ENCODE measurements at places on chromosomes 4 and X. TPM values are rescaled to one million over a fixed set of nuclear protein-coding genes. Genes with fewer than 3 reads are reported as not detected.

Gene ZDHHC15
- 2.0 TPM for total RNA-seq

Gene RNF212
- total RNA-seq: 0.76 TPM

Gene SH3RF1
- total RNA-seq: 20.3 TPM

DNA sequence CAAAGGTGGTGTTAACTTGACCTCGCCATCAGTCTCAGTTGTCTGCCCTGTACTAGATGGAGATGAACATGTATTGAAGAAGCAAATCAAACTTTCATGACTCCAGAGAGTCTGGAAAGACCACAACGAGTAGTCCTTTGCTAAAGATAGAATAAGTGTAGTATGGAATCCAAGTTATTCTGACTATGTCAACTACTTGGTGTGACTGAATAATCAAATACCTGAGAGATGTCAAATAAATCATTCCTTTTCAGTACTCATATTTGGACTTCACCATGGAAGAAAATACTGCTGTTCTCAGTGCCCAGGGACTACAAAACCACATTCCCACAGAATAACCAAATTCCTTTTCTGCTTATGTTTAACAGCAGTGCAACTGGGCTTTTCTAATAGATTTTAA, 161.2 kb upstream of the SPRY1 start:
- DNase-seq: no peak

DNA sequence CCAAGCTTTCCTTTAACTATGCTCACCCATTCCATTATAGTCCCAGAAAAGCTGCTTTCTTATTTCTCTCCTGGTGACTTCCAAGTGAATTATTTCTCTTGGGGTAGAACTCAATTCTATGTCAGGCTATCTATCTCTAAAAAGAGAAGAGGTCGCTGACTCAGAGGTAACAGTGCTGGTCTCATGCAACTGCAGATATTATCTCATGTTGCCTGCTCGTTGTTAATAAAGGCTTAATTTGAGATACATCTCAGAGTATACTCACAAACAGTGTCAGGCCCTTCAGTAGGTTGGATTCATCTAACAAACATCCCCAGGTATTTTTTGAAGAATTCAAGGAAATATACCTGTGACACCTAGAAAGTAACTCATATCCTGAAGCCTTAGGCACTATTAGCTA, 2.7 kb downstream of the TMEM154 start:
- no peak for DNase-seq

DNA sequence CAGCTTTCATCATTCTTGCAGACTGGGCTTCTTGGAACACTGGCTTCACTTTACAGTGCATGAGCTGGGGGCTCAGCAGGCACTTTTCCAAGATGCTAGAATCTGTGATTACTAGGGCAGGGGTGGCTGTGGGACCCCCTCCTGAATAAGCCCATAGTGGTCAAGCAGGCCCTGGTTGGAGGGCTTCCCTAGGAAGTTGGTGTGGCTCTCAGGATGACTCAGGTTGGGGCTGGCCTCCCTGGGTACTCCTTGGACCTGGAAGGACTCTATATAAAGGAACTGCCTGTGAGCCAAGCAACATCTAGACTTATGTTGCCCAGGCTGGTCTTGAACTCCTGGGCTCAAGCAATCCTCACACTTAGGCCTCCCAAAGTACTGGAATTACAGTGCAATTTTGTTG, 88.3 kb upstream of the HELT start:
- DNase-seq: no peak

GRCh38 chrX:95728446-95728845, 956.2 kb upstream of the DIAPH2 start:
- DNase-seq: no peak

GRCh38 chr4:117327491-117327890, 242.1 kb upstream of the TRAM1L1 start:
- no peak for DNase-seq

DNA sequence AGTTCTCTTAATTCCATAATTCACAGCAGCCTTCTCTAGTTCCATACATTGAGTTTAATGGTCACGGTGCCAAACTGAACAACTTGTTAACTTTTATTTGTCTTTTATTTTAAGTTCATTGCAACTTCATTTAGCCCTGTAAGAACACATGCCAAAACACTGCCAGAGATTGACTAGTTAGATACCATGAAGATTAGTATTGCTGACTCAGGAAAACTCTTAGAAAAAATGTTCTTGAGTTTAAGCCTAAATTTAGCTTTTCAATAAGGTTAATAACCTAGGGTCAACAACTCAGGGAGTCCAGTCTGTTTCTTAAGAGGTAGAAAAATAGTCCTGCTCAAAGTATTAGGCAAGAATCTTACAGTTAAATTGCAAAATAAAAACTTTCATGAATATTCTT, 25.7 kb downstream of the SPANXN2 start:
- no peak for DNase-seq

DNA sequence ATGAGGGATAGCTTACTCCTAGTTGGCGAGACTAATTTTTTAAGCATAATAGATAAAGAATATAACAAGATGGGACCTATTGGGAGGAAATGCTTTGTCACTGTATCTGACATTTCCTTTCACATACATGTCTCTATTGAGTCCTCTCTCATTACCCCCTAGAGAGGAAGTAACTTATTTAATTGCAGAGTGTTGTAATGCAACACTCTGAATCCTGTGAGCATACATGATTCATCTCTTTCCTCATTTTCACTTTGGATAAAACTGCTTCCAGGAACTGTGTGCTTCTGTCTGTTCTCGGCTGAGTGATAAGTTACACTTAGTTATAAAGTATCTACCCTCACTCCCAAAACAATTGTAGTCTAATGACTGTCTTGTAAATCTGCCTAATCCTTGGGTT, 266.1 kb upstream of the ANXA10 start:
- DNase-seq: no peak

DNA sequence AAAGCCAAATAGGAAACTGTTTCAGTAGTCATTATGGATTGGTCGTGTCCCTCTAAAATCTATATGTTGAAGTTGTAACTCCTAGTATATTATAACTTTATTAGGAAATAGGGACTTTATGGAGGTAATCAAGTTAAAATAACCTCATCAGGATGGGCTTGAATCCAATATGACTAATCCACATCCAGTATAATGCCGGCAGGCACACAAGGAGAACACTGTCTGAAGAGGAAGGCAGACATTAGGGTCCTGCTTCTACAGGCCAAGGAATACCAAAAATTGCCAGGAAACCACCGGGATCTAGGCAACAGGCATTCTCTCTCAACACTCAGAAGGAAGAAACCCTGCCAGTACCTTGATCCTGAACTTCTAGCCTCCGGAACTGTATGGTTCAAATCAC, 130.3 kb downstream of the ATP10D start:
- DNase-seq: no peak

DNA sequence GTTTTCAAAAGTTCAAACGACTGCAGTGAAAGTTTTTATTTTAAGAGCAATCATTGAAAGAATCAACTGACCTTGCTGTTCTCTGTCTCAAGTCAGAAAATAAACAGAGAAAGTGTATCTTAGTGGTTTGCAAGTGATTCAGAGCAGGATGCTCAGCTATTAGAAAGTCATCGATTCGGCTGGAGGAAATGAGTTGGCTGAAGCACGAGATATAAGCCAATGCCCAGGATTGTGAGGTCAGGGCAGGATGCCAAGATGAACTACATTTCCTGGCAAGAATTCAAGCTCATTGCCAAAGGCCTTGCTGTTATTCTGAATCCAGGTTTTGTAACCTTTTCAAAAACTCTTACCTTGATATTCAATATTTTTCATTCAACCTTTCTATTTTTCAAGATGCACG, 541.4 kb upstream of the BOD1L1 start:
- no peak for DNase-seq

- DNase-seq: no peak
Observed at GRCh38 chr4:108954880-108955279, 192.0 kb upstream of the ETNPPL start.

DNA sequence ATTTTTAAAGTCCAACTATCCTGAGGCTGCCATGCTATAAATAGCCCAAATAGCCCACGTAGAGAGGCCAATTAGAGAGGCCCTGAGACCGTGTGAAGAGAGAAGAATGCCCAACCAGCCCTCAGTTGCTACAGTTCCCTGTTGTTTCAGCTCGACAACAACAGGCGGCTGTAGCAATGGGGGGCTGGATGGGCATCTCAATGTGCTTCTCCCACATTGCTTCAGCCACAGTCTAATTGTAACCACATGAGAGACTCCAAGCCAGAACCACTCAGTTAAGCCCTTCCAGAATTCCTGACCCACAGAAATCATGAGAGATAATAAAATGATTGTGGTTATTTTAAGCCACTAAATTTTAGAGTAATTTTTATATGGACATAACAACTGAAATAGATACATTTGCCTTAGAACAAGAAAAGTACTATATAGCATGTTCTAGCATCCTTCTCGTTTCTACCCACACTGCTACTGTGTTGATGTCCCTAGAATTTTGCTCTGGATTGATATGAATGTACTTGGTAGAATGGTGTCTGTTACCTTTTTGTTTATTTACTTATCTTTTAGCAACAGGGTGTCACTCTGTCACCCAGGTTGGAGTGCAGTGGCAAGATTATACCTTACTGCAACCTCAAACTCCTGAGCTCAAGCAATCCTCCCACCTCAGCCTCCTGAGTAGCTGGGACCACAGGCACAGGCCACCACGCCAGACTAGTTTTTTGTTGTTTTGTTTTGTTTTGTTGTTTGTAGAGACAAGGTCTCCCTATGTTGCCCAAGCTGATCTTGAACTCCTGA, 436.4 kb downstream of the BCOR start:
- DNase-seq: no peak

DNA sequence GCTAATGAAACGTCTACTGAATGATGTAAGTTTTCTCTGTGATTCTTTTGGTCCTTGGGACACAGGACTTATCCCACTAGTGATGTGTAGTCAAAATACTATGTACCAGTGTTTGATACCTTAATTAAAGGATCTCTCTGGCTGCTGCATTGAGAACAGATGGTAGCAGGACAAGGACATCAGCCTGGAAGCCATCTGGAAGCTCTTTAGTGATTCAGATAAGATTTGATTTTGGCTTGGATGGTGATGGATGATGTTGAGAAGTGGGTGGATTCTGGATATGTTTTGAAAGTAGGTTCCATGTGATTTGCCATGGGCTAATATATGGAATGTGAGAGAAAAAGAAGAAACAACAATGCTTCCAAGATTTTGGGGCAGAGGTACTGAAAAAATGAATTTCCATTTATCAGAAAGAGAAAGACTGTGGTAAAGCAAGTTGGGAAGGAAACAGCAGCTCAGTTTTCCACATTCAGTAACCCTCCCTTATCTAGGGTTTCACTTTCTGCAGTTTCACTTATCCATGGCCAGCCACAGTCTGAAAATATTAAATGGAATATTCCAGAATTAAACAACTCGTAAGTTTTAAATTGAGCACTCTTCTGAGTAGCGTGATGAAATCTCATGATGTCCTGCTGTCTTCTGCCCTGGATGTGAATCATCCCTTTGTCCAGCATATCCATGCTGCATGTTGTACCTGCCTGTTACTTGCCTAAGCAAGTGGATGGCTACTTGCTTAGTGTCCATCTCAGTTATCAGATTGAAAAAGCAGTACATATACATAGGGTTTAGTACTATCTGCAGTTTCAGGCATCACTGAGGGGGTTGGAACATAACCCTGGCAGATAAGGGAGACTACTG, 15.6 kb downstream of the CD38 start:
- no peak for DNase-seq

GRCh38 chr4:11605597-11605996, 176.9 kb upstream of the HS3ST1 start:
- DNase-seq: no peak

GRCh38 chr4:16859031-16859430, 39.4 kb downstream of the LDB2 start:
- no peak for DNase-seq

DNA sequence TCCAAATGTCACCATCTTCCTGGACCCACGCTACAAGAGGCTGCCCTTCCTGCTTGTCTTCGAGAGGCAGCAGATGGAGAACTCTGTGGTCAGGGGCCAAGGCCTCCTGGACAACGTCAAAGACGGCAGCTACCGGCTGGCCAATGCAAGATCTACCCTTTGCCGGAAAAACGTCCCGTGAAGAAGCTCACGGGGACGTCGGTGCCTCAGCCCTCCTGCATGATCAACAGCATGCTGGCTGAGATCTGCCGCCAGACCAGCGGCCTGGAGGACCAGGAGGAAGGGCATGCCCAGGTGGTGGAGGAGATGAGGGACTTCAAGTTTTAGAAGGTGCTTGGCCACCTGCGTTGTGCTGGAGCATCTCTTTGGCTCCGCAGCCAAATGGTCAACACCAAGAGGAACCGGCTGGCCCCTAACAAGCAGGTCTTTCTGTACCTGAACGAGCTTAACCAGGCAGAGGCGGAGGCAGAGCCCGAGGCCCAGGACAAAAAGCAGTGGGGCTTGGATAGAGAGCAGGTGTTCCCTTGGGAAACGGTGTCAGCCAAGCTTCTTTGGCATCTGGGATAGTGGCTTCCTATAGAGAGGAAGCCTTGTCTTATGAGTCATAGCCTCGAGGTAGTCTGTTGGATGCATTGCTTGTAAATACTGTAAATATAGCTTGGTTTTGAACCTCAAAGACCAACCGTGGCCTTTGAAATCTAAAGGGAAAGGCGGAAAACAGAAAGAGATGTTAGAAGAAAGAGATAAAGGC, 94.8 kb upstream of the ELOVL6 start:
- DNase-seq: peak; percentile 80

GRCh38 chr4:158295053-158295452, 84.8 kb downstream of the TMEM144 start:
- no peak for DNase-seq

GRCh38 chrX:64334467-64334866, 60.8 kb downstream of the MTMR8 start:
- no peak for DNase-seq

DNA sequence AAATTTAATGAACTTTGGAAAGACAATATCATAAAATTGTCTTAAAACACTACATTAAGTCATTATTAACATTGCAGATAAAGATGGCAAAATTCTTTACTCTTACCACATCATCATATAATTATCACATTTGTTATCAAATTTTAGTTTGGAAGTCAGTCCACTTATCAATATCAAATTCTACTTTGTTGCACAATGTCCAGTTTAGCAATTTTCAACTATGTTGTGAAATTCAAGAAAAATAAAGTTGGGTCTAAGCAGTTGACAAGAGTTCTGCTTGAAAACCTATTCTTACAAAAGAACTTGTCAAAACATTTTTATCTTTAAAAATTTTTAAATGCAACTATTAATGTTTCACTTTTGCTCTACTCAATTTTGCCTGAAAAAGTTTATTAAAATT, 44.7 kb upstream of the TET2 start:
- no peak for DNase-seq

- no peak for DNase-seq
Observed at GRCh38 chr4:38865445-38865844, 2.2 kb upstream of the FAM114A1 start.

DNA sequence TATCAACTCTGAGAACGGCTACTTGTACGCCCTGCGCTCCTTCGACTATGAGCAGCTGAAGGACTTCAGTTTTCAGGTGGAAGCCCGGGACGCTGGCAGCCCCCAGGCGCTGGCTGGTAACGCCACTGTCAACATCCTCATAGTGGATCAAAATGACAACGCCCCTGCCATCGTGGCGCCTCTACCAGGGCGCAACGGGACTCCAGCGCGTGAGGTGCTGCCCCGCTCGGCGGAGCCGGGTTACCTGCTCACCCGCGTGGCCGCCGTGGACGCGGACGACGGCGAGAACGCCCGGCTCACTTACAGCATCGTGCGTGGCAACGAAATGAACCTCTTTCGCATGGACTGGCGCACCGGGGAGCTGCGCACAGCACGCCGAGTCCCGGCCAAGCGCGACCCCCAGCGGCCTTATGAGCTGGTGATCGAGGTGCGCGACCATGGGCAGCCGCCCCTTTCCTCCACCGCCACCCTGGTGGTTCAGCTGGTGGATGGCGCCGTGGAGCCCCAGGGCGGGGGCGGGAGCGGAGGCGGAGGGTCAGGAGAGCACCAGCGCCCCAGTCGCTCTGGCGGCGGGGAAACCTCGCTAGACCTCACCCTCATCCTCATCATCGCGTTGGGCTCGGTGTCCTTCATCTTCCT, 2.7 kb downstream of the PCDH10 start:
- DNase-seq: peak; percentile 58

Measured in posterior vena cava (tissue), 2 donors.